ENCODE measurements at places on chromosomes 7 and 10. TPM values are rescaled to one million over a fixed set of nuclear protein-coding genes. Genes with fewer than 3 reads are reported as not detected.

DNA sequence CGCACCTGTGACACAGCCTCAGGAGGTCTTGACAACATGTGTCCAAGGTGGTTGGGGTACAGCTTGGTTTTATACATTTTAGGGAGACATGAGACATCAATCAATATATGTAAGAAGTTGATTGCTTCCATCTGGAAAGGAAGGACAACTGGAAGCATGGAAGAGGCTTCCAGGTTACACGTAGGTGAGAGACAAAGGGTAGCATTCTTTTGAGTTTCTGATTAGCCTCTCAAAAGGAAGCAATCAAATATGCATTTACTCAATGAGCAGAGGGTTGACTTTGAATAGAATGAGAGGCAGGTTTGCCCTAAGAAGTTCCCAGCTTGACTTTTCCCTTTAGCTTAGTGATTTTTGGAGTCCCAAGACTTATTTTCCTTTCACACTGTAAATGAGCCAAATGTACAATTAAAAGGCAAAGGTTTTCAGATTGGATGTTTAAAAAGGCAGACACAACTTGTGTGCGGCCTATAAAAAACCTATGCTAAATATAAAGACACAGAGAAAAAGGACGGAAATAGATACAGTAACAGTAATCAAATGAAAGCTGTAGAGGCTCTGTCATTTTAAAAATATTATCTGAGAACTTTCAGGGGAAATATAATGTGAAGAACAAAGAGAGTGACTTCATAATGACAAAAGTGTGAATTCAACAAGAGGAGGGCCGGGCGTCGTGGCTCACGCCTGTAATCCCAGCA, 65.7 kb upstream of the LANCL2 start:
- DNase-seq, result no peak

GRCh38 chr10:88181902-88182600, 318.6 kb downstream of the PTEN start:
- DNase-seq, result no peak

GRCh38 chr7:46080595-46081159, 159.6 kb upstream of the IGFBP3 start:
- DNase-seq, result no peak

GRCh38 chr10:110960333-110960712, 40.9 kb downstream of the SHOC2 start:
- DNase-seq, result no peak

GRCh38 chr7:153217032-153217431, 457.5 kb downstream of the ACTR3B start:
- no peak for DNase-seq

- DNase-seq, result no peak
Observed at GRCh38 chr7:89621925-89622641, 532.2 kb upstream of the STEAP1 start.

- no peak for DNase-seq
Observed at GRCh38 chr10:11110539-11110938, 92.9 kb downstream of the CELF2 start.

DNA sequence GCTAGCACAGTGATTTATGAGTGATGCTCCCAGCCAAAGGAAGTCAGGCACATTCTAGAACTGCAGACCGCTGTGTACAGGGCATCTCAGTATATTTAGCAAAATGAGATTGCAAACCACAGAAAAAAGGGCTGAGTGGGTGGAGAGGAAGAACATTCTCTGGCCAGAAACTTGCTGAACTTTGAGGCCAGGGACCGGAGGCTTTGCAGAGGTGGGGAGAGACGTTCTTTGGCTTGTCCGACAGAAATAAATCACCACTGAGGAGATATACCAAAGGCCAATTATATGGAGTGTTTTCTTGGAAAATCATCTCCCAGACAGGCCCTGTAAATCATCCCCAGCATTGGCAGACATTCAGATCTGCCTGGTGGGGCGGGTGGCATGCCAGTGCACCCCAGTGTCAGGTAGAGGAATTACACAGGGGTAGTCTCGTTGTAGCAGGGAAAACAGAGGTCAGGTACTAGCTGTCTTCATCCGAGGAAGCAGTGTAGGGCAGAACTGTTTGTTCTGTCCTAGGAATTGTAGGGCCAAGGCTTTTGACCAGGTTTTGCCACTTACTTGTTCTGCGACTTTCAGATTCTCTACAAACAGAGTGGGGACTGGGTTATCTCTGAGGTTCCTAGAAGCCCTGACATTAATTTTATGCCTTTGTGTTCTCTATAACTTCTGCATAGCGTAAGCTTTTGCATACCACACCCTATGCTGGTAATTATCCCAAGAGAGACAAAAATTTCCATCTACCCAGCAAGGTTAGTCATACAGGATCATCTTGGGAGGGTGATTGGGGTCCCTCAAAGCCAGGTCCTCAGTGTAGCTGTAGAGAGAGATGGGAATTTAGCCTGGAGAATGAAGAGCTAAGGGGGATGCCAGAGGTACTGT, 655.6 kb downstream of the LRMDA start:
- DNase-seq, result no peak

GRCh38 chr10:62352356-62352970, 21.7 kb upstream of the ZNF365 start:
- DNase-seq, result no peak

DNA sequence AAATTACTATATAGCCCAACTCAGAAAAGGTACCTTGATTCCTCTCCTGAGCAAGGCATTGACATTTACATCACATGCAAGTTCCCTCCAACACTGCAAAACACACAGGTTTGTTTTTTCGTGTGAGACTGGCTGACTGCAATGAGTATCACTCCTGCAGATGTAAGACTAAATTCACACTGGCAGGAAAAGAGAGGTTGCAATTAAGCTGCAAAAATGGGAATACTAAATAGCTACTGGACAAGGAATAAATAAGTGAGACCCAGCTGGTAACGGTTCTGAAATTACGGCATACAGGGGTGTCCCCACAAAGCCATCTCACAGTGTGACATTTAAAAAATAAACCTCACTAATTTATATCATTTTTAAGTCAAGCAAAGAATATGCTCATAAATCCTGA, 97.3 kb downstream of the PIP4K2A start:
- DNase-seq, result no peak

DNA sequence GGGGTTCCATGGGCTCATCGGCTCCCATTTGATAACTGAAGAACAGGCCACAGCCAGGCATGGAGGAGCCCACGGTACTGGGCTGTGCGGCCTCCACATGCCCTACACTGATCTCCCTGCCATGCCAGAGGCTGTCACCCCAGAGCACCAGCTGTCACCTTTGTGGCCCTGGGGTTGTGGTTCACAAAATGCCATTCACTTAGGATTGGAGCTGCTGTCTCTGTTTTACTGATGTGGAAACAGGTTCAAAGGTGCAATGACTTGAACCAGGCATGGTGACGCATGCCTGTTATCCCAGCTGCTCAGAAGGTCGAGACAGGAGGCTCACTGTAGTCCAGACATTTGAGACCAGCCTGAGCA, 4.3 kb upstream of the UPK3B start:
- no peak for DNase-seq

GRCh38 chr7:148374396-148375259, 215.9 kb upstream of the C7orf33 start:
- no peak for DNase-seq

DNA sequence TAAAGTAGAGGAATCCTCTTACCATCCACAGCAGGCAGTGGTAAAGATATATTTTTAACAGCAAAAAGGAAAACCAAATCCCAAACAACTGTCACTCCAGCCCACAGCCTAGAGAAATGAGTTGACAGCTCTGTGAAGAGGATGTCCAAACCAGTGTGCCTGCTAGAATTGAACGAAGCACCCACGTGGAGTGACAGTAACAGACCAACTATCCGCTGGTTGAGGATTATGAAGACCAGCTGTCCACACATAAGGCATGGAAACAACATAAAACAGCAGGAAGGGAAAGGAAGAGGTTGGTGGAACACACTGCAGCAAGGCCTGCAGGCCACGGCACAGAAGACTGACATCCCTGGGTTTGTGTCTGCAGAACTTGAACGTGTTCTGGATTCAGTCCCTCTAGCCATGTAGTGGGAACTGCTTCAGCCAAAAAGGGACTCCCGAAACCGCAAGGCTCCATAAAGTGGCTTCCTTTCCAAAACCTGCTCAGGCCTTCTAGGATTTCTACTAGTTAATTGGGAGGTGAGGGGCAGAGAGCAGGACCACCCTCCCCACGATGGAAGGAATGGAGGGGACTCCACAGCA, 324.4 kb downstream of the BICC1 start:
- no peak for DNase-seq

DNA sequence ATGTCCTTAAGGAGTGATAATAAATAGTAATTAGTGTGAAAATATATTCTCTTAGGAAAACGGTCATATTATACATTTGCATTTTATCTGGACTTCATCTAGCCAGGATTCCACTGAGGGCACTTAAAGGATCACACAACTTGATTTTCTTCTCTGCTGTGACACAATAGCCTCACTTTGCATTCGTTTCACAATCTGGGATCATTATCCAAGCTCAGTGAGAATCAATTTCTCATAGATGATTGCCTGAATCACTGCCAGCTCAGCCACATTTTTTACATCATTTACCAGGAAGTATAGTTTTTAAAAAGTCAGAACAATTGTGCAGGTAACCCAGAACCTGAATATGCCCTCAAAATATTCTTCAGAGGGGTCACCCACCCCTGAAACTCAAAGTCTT, 68.9 kb downstream of the PTPRZ1 start:
- no peak for DNase-seq

DNA sequence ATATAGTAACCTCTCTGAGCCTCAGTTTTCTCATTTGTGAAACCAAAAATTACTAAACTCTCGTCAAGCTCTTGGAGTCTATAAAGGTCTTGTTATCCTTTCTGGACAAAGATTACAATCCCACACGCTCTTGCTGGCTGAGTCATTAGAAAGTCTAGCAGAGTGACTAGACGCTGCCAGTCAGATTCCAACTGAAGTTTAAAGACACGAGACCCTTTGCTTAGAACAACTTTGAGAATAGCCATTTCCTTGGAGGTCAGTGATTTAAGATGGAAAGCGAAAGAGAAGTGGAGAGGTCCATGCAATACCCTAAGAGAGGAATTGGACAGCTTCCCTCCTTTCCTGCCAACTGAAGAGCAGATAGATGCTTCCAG, 119.5 kb downstream of the APBB1IP start:
- no peak for DNase-seq

DNA sequence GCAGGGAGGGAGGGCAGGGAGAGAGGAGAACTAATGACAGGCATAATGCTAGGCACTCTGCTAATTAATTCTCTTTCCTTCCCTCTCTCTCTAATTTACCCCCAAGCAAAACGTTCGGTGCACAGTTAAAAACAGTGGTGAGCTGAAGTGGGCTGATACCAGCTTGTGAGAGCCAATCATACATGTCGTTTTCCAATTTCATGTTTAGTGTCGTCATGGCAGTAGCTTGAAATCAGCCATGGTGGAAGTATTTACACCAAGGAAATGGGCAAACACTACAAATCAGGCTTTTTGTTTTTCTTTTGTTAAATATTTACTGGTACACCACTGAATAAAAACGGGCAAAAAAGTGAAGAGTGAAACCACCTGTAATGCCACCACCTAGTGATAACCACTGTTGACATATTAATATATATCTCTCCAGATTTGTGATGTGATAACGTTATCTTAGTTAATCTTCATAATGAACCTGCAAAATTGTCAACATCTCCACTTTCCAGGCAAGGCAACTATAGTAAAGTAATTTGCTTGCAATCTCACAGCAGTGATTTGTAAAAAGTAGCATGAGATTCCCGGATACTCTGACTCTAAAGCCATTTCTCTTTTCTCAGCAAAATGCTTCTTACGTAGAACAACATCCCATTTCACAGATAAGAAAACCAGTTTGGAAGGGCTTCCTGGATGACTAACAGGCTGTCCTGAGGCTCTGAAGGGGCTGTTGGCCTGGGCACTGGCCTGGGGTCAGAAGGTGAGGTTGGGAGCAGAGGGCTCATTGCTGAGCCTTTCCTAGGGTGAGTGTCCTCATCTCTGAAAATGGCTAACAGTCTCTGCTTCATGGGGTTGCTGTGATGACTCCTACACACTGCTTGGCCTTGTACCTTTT, 83.7 kb downstream of the ATXN7L1 start:
- DNase-seq, result no peak

- no peak for DNase-seq
Observed at GRCh38 chr10:102758240-102758932, 14.6 kb downstream of the WBP1L start.

GRCh38 chr7:139915864-139916716, 87.0 kb downstream of the TBXAS1 start:
- DNase-seq, result peak; percentile 73

- DNase-seq, result no peak
Observed at GRCh38 chr7:35549781-35550180, 145.2 kb downstream of the HERPUD2 start.

GRCh38 chr7:110790992-110791391, 299.9 kb upstream of the LRRN3 start:
- no peak for DNase-seq

DNA sequence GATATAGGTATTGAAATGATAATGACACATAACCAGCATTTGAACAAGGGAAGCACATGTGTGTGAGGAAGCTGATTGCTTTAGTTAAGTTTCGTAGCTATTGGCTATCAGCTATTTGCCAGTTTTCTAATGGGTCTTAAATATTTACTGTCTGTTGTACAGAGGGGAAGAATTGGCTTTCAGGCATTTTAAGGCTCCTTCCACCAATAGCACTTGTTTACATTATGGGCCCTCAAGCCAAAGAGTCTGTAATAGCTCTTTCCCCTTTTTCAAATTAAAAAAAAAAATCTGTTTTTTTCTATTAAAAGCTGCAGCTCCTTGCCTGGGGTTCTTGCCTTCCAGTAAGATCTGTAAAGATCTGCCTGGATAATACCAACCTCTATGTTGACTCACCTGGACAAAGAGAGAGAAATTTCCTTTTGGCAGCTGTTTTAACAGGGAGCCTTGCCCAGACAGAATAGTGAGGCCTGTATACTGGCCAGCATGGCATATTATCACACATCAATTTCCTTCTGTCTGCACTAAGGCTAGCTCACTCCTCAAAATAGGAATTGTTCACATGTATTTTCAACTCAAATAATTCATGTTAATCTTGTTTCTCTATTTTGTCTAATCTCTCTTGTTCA, 104.7 kb upstream of the LRGUK start:
- no peak for DNase-seq

DNA sequence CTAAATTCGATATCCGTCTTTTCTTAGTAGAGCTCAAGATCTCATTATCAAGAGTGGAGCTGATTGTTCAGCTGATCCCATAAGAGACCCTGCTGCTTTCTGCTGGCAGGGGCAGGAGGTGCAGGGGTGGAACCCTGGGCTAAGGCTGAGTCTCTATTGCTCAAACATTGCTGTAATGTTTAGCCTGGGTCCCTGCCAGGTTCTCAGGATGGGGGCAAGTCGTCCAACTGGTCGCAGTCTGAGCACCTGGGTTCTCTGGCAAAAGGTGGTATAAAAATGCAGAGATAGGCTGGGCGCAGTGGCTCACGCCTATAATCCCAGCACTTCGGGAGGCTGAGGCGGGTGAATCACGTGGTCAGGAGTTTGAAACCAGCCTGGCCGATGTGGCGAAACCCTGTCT, 62.0 kb upstream of the NRBF2 start:
- no peak for DNase-seq

The PTPRN2 gene
- 0.74 TPM for total RNA-seq

The SLC13A1 gene
- total RNA-seq, result not detected

The FEZF1 gene
- not detected for total RNA-seq

The ST8SIA6 gene
- not detected for total RNA-seq

The DYNC1I1 gene
- total RNA-seq, result 0.10 TPM

The VGF gene
- total RNA-seq, result not detected

The IFIT1 gene
- total RNA-seq, result 9.1 TPM

The ARMC3 gene
- total RNA-seq, result 0.39 TPM

The SKAP2 gene
- total RNA-seq, result 10.2 TPM

The CHN2 gene
- total RNA-seq, result 1.6 TPM

The PLPP4 gene
- total RNA-seq, result not detected

The SLC16A12 gene
- not detected for total RNA-seq

The ASAH2 gene
- 6.6 TPM for total RNA-seq

Measured in activated naive CD8-positive, alpha-beta T cell treated with anti-CD3 and anti-CD28 coated beads for 36 hours (primary cell).